ENCODE measurements at places on chromosomes 2 and 18. TPM values are rescaled to one million over a fixed set of nuclear protein-coding genes. Genes with fewer than 3 reads are reported as not detected.

ERFE gene
- total RNA-seq: 0.92 TPM

PRKAG3 gene
- 0.40 TPM for total RNA-seq

EMILIN1 gene
- 292 TPM for total RNA-seq

SERPINB3 gene
- not detected for total RNA-seq

LRRC30 gene
- total RNA-seq: not detected

SERPINB10 gene
- 0.13 TPM for total RNA-seq

ST8SIA5 gene
- under 0.01 TPM for total RNA-seq

MPP4 gene
- total RNA-seq: 1.7 TPM

CRYGD gene
- total RNA-seq: not detected

RTKN gene
- total RNA-seq: 15.8 TPM

KCNK3 gene
- 8.2 TPM for total RNA-seq

ANKRD12 gene
- total RNA-seq: 29.3 TPM

MYOM1 gene
- total RNA-seq: 1.9 TPM

POTEJ gene
- not detected for total RNA-seq

IL36G gene
- not detected for total RNA-seq

KCNIP3 gene
- 0.13 TPM for total RNA-seq

TUBB6 gene
- 471 TPM for total RNA-seq

AQP12B gene
- not detected for total RNA-seq

FOXI3 gene
- total RNA-seq: not detected

ZEB2 gene
- total RNA-seq: 90.4 TPM

PIK3C3 gene
- total RNA-seq: 45.2 TPM

NOL4 gene
- not detected for total RNA-seq

TFPI gene
- 437 TPM for total RNA-seq

IL36B gene
- not detected for total RNA-seq

C2orf15 gene
- total RNA-seq: not detected

All from aortic smooth muscle cell (primary cell).